ENCODE measurements at places on chromosomes 12 and 14.

GRCh38 chr12:100229876-100230275 lies 29.3 kb downstream of the ACTR6 start:
- no peak for DNase-seq

DNA sequence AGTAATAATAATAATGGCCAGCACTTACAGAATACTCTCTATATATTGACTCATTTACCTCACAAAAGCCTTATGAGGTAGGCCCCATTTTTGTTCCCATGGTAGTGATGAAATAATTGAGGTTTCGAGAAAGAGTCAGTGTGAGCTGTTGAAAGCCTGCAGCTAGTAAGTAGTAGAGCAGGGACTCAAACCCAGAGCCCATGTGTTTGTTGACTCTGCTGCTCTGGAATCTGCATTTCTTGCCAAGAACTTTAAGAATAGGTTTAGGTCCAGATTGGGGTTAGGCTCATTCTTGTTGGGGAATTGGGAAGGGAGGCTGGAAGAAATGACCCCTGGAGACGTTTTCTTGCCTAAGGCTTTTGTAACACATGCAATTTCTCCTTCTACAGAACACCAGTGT lies 27.9 kb downstream of the DYRK4 start:
- no peak for DNase-seq

GRCh38 chr12:41479426-41479825 lies 291.3 kb downstream of the PDZRN4 start:
- DNase-seq: no peak

- DNase-seq: no peak
These were observed 336.5 kb downstream of the FSCB start for GRCh38 chr14:44170556-44170955.

DNA sequence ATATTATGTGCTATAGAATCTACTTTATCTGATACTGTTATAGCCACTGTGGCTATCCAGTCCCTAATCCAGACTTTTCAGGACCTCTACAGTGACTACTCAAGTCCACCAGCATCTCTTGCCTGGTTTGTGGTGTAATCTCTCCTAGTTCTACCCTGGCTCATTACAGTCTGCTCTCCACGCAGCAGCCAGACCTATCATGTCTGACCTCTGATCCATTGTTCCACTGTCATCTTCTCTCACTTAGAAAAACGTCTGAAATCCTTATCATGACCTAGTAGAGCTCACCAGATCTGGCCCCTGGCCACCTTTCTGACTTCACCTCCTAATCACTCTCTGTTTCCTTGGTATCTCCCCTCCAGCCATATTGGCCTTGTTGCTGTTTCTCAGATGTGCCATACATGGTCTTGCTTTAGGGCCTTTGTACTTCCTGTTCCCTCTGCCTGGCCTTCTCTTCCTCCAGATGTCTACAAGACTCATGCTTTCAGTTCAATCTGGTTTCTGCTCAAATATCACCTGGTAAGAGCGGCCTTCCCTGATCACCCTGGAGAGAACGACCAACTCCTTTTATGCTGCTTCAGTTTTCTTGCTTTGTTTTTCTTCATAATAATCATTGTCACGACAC lies 475.5 kb downstream of the AACS start:
- no peak for DNase-seq

DNA sequence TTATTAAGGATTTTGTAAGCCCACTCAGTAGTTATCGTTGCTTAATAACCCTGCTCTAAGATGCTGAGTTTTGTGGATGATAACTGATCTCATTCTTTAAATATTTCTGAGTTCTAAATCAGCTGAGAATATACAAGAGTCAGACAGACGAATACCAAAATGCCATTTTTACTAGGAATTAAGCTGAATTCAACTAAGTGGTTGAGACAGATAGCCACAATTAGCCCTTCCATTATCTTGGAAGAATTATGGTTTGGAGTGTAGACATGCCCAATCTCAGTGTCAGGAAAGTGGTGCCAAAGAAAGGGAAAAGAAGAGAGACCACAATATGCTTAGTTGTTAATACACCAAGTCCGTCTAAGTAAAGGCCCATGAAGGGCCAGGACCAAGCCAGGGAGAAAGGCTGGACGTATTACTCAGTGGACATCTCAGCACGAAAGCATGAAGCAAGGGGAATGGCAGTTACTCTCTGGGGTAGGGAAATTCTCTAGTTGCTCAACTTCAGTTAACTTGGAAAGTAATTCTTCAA lies 58.6 kb downstream of the KCNA5 start:
- no peak for DNase-seq

- peak; percentile 42 for DNase-seq
These were observed 6.0 kb upstream of the CHD4 start for GRCh38 chr12:6613015-6613775.

GRCh38 chr12:84760091-84760865 lies 152.3 kb downstream of the SLC6A15 start:
- DNase-seq: no peak

DNA sequence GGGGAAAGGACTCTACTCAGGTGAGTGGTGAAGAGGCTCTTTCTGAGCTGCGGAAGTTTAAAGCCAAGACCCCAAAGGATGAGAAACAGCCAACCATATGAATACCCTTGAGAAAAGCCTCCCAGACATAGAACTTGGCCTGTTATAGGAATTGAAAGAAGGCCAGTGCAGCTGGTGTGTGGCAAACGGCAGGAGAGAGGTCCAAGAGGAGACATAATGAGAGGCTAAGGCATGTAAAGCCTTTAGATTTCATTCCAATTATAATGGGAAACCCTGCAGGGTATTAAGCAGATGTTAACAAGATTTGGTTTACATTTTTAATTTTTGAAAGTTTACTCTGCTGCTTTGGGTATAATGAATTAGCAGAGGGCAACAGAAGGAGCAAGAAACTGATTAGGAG lies 552.1 kb upstream of the FBXO33 start:
- no peak for DNase-seq

- DNase-seq: peak; percentile 9
These were observed 201.7 kb downstream of the EXOC5 start for GRCh38 chr14:57066887-57067513.

- no peak for DNase-seq
These were observed 710 bp upstream of the BMAL2 start for GRCh38 chr12:27331927-27332324.

GRCh38 chr12:132582058-132582420 lies 28.3 kb downstream of the LRCOL1 start:
- no peak for DNase-seq

GRCh38 chr12:100372853-100373640 lies 16.2 kb downstream of the SLC17A8 start:
- DNase-seq: no peak

GRCh38 chr14:64912261-64912660 lies 2.0 kb upstream of the CHURC1 start:
- no peak for DNase-seq

DNA sequence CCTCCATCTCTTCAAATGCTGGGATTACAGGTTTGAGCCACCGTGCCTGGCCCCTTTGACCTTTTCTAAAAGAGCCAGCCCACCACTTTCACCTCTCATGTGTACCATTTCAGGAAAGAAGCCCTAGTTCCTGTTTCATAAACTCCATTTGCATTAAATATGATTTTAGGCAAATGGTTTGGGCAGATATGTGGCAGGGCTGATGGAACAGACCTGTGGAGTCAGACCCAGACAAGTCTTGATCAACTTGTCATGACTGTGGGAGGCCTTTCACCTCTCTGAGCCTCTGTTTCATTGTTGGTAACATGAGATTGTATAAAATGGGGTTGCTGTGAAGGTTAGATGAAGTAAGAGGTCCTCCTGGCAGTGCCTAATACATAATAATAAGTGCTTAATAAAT lies 5.2 kb upstream of the MAP3K9 start:
- no peak for DNase-seq

DNA sequence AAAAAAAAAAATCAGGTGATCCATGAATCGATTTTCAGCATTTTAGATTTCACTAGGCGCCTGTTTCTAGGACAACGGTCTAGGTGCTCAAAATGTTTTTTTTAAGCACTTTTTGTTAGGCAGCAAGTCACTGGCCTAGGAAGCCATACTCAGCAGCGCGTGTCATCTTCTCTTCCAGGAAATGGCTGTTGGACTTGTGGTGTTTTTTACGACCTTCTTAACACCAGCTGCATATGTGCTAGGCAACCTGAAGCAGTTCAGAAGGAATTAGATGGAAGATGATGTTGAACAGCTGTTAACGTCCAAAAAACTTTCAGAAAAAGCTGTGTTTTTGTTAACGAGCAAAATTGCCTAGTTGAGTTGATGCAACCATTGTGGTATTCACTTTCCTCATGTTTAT lies 868 bp downstream of the COX8C start:
- DNase-seq: no peak

- no peak for DNase-seq
These were observed 28.5 kb downstream of the TMCC3 start for GRCh38 chr12:94621662-94622359.

- no peak for DNase-seq
These were observed 61.0 kb upstream of the FKBP4 start for GRCh38 chr12:2733493-2734355.

- no peak for DNase-seq
These were observed 532.8 kb downstream of the FUT8 start for GRCh38 chr14:65945327-65945726.

- DNase-seq: no peak
These were observed 738 bp downstream of the CKAP4 start for GRCh38 chr12:106246891-106247673.

DNA sequence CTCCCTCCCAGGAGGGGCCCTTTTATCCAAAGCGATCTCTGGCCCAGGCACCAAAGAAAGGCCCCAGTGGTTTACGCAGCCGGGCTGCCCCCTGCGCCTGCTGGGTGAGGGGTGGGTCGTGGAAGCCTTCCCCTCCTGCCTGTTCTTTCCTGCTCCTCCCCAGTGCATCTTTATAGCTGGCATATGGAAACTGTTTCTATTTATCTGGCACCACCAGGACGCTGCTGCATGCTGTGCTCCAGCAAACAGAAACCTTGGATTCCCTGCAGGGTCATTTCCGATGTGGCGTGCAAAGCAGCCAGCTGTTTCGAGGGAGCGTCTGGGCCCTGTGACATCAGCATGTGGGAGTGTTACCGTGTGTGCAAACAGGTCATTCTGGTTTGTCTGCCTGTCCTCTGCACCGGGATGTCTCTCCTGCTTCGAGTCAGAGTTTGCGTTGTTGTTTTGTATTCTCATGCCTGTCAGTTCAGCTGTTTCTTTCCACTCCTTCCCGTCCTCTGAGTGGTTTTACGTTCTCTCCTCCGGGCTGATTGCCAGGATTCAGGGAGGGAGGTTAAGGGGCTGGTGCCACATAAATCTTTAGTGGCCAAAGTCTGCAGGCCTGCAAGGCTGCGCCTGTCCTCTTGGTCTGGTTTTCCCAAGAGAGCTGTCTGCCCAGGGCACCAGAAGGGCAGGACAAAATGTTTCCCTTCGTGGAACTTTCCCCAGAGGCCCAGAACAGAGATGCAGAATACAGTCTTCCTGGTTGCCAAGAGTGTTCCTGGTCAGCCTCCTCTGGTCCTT lies 24.6 kb downstream of the TPCN1 start:
- DNase-seq: no peak

DNA sequence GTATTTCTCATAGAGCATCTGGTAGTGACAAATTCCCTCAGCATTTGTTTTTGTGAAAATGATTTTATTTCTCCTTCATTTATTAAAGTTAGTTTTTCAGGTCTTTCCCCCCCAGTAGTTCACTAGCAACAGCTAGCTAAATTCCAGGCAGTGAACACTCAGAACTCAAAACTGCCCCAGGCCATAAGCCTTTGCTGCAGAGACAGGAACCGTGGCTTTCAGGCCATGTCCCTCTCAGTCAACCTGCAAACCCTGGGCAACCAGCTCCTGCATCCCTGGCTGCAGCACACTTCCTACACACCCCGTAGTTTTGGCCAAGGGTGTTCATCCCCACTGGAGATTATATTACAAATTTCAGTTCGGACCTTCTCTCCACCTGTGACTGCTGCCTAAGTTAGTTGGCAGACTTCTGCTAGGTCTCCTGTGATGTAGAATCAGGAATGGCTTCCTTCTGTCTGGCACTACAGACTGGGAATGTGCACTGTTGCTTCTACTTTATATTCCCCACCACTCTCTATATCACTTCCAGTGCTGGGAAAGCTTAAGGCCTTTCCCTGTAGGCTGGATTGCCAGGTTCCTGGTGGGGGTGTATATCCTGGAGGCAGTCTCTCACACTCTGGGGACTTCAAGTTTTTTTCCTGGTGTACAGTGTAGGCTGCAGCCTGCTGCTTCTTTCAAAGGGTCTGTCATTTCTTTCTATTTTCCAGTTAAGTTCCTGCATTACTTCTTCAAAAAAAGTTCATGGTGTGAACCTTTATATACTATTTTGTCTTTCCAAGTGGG lies 924.4 kb upstream of the LRFN5 start:
- DNase-seq: no peak

DNA sequence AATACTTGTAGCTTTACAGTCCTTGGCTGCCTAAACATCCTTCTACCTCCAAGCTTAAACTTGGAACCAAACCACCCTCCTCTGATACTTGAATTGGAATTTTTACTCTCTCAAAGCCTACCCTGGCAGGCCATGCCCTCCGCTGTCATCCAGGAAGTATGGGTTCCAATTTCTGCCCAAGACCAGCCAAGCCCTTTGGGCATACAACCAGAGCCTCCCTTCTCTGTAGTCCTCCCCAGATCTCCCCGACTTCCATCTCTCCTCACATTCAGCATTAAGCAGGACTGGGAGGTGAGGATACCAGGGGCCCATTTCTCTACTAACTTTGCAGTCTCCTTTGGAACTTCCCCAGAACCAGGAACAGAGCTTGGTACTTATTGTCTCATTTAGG lies 369 bp upstream of the DHH start:
- no peak for DNase-seq

- DNase-seq: no peak
These were observed 39.1 kb downstream of the TSPAN11 start for GRCh38 chr12:30965613-30965985.

GRCh38 chr14:72576258-72576657 lies 317.6 kb downstream of the DPF3 start:
- no peak for DNase-seq

DNA sequence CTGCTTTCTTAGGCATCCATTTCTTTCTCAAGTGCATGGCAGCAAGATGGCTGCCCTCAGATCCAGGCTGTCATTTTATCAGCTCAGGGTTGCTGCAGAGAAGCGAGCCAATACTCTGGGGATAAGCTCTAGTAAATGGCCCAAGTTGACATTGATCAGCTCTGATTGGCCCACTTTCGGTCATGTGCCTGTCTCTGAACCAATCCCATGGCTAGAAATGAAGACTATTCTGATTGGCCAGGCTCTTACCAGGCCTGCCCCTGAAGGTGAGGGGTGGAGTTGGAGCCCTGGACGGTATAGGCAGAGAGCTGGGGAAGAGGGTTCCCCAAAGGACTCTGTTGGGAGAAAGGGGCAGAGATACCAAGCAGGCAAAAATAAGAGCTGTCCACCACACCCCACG lies 41.4 kb downstream of the MYO1H start:
- no peak for DNase-seq

DNA sequence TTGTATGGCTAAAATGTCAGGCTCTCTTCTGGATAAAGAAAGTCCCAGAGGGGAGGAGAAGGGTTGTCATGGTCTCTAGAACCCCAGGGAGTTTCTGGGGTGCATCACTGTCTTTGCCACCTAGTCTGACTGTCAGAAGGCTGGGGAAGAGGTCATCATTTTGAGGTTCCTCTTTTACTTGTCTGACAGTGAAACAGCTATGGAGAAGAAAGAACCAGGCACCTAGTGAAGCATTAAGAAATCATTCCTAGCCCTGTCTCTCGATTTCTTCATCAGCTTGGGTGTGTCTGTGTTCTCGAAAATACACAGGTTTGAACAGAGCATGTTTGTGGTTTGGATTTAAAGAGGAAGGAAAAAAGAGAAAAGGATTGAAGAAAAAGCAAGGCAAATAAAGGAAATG lies 158.7 kb upstream of the LRIG3 start:
- DNase-seq: no peak
